Ovary (tissue), 10 donors: ENCODE measurements at places on chromosomes 5 and 9. TPM values are rescaled to one million over a fixed set of nuclear protein-coding genes. Genes with fewer than 3 reads are reported as not detected.

GRCh38 chr9:2257248-2257929 lies 242.2 kb downstream of the SMARCA2 start:
- H3K27me3 ChIP-seq = no peaks in the 10 kb centered on the region
- no peak for DNase-seq
- no peak overlapping the region for H3K4me3 ChIP-seq
- no peak overlapping the region for H3K27ac ChIP-seq
- H3K36me3 ChIP-seq = no peaks in the 10 kb centered on the region

DNA sequence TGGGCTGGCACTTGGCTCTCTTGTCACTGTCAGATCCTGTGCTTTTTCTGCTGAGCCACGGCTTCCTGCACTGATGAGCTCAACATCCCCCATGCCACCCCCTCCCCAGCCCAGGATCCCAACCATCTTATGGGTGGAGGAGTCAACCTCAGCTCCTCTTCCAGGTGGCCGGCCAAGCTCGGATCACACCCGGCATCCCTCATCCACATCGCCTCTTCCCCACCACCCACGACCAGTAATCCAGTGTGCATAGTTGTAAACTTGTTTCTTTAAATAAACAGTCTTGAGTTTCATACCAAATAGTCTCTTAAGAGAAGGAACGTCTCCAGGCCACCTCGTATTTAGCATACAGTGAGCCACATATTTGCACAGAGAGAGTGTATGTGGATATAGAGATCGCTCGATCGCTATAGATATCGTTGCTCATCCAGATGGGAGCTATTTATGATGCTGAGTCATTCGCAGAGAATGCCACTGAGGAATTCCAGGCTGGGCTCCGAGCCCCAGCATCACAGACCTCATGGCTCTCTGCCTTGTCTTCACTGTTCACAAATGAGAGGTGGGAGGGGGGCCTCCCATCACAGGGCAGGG lies 61.8 kb upstream of the CPLX2 start:
- H3K27ac ChIP-seq = no peak overlapping the region
- H3K36me3 ChIP-seq = no peaks in the 10 kb centered on the region
- no peak for DNase-seq
- no peaks in the 10 kb centered on the region for H3K4me1 ChIP-seq
- H3K27me3 ChIP-seq = no peaks in the 10 kb centered on the region

DNA sequence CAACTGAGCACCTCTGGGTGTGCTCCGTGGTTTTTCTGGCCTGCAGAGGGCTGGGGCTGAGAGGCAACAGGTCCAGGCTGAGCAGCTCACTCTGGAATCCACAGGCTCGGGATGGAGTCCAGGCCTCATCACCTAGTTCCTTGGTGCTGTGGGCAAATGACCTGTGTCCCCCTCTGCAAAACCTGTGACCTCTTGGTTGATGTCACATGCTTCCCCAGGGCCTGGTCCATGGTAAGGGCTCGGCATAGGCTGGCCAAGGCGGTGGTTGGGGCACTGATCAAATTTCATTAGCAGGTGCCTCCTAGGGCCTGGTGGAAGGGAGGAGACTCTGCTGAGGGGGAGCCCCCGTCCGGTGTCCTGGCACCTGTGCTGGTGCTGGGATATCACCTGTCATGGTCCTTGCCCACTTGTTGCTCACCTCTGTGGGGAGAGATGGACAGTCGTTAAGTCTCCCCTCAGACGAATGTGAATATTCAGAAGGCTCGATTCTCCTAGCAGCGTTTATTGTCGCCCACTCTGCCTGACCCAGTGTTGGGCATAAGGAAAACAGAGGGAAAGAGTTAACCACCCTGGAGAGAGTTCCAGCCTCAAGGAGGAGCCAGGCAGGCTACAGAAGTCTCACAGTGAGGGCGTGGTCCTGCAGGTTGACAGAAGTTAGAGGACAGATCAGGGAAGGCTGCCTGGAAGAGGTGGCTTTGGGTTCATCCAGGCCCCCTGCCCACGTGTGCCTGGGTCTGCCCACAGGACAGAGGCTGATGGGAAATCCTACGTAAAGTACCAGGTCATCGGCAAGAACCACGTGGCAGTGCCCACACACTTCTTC lies 3.5 kb downstream of the ENDOG start:
- H3K36me3 ChIP-seq = no peaks in the 10 kb centered on the region
- H3K4me3 ChIP-seq = no peak overlapping the region
- peaks cover 2% of the 10 kb centered on the region for H3K4me1 ChIP-seq
- no peak for DNase-seq
- H3K27me3 ChIP-seq = no peaks in the 10 kb centered on the region
- H3K27ac ChIP-seq = no peak overlapping the region

Gene CTNNAL1
- 238 TPM for total RNA-seq

Gene GLDC
- total RNA-seq = not detected

GRCh38 chr9:6552033-6552432 lies 93.5 kb downstream of the GLDC start:
- H3K36me3 ChIP-seq = no peaks in the 10 kb centered on the region
- no peak for DNase-seq
- no peaks in the 10 kb centered on the region for H3K27me3 ChIP-seq
- H3K27ac ChIP-seq = no peak overlapping the region
- H3K4me1 ChIP-seq = peaks cover 6% of the 10 kb centered on the region

- H3K4me3 ChIP-seq = no peak overlapping the region
Measured at GRCh38 chr5:10447041-10447440, 5.4 kb downstream of the ROPN1L start.

- H3K4me3 ChIP-seq = no peak overlapping the region
- H3K36me3 ChIP-seq = no peaks in the 10 kb centered on the region
- H3K27ac ChIP-seq = no peak overlapping the region
- no peaks in the 10 kb centered on the region for H3K4me1 ChIP-seq
- no peak for DNase-seq
- H3K27me3 ChIP-seq = no peaks in the 10 kb centered on the region
Measured at GRCh38 chr5:72355706-72356299, 35.6 kb downstream of the PTCD2 start.

Gene GPR151
- not detected for total RNA-seq

DNA sequence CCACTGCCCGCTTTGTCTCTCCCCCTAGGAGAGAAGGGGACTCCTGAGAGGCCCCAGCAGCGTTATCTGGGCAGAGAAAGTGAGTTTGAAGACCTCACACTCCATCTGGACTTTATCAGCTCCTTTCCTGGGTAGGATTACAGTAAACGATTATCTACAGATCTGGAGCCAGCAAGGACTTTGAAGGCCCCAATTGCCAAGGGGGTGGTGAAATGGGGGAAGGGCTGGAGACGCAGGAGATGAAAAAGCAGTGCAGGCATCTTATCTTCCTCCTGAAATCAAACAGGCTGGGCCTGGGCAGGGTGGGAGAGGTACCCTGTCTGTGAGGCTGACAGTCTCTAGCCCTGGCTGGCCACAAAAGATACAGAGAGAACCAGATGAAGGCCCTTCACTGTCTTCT lies 105.8 kb upstream of the MSX2 start:
- no peaks in the 10 kb centered on the region for H3K27me3 ChIP-seq
- DNase-seq = no peak
- H3K36me3 ChIP-seq = no peaks in the 10 kb centered on the region
- H3K27ac ChIP-seq = no peak overlapping the region

- no peaks in the 10 kb centered on the region for H3K4me1 ChIP-seq
- no peak overlapping the region for H3K27ac ChIP-seq
- no peak for DNase-seq
- no peaks in the 10 kb centered on the region for H3K27me3 ChIP-seq
Measured at GRCh38 chr9:13993632-13994185, 320.2 kb downstream of the NFIB start.

DNA sequence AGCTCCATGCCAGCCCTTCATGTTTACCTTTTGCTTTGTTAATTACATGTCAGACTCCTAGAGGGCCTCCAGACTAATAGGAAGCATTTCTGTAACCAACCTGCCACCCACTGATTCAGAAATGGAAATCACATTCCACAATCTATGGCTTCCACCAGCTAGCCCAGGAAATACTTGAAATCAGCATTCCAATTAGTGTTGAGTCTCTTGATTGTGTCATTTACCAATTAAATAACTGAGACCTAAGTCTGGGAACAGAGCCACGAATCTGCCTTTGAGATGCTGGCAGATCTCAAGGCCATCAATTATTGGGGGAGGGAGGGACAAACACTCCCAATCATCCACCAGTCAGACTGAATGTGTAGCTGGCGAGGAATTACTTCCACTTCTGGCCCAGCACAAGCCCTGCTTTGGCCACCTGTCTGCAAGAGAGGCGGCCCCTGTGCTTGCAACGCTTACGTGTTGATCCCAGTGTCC lies 27.4 kb upstream of the SAP30L start:
- no peaks in the 10 kb centered on the region for H3K36me3 ChIP-seq
- no peak for DNase-seq
- no peaks in the 10 kb centered on the region for H3K27me3 ChIP-seq
- H3K4me3 ChIP-seq = no peak overlapping the region
- H3K27ac ChIP-seq = no peak overlapping the region

GRCh38 chr9:21919377-21920362 lies 74.5 kb downstream of the CDKN2A start:
- H3K4me1 ChIP-seq = no peaks in the 10 kb centered on the region
- H3K4me3 ChIP-seq = no peak overlapping the region
- H3K36me3 ChIP-seq = no peaks in the 10 kb centered on the region

GRCh38 chr5:53302529-53302928 lies 177.9 kb upstream of the FST start:
- H3K27ac ChIP-seq = no peak overlapping the region
- H3K27me3 ChIP-seq = no peaks in the 10 kb centered on the region

DNA sequence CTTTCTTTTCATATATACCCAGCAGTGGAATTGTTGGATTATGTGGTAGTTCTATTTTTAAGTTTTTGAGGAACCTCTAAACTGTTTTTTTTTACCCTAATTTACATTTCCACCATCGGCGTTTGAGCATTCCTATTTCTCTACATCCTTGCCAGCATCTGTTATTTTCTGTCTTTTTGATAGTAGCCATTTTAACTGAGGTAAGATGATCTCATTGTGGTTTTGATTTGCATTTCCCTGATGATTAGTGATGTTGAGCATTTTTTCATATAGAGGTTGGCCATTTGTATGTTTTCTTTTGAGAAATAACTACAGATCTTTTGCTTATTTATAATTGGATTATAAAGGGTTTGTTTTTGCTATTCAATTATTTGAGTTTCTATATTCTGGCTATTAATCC lies 71.7 kb upstream of the TNC start:
- no peaks in the 10 kb centered on the region for H3K27me3 ChIP-seq
- H3K36me3 ChIP-seq = no peaks in the 10 kb centered on the region
- no peak overlapping the region for H3K27ac ChIP-seq
- DNase-seq = no peak
- H3K4me3 ChIP-seq = no peak overlapping the region
- no peaks in the 10 kb centered on the region for H3K4me1 ChIP-seq

- H3K36me3 ChIP-seq = peaks cover 2% of the 10 kb centered on the region
- H3K4me1 ChIP-seq = no peaks in the 10 kb centered on the region
- no peak for DNase-seq
- H3K27ac ChIP-seq = no peak overlapping the region
Measured at GRCh38 chr5:84202136-84202535, 182.5 kb downstream of the EDIL3 start.

GRCh38 chr9:112308588-112308987 lies 24.8 kb downstream of the PTBP3 start:
- H3K4me1 ChIP-seq = peaks cover 5% of the 10 kb centered on the region
- H3K27ac ChIP-seq = no peak overlapping the region
- no peaks in the 10 kb centered on the region for H3K27me3 ChIP-seq
- H3K36me3 ChIP-seq = no peaks in the 10 kb centered on the region

DNA sequence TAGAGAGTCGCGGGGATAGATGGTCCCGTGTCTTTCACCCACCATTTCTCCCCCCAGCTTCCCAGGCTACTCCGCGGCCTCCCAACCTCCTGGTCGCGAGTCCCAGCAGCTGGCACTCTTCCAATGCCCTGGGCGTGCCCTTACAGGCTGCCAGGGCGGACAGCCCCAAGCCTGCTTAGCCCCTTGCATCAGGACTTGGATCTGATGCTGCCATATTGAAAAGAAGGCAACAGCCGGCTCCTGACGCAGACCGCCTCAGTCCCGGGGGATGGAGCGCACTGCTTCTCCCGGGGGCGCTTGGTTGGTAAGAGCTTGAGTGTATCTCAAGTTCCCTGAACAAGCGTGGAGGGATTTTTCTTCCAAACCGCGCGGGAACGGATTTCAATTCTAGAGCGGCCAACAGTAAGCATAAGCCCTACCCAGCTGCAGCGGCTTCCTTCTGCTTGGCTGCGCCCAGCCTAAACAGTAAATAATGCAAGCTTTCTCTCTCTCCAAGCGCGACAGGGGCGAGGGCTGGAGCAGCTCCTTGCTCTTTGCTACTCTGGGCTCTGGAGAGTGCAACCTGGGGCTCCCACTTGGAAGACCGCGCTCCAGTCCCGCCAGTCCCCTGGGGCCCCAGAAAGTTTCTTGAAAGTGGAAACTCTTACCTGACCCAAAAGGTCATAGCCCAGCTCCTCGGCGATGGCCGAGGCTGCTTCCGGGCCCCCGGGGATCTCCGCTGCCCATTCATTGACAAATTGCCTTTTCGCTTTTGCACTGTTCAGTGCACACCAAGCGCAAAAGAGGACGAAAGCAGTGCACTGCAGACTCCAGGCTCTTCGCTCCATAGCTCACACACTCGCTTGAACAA lies 607 bp downstream of the PCSK1 start:
- H3K4me3 ChIP-seq = no peak overlapping the region
- H3K27ac ChIP-seq = no peak overlapping the region
- no peaks in the 10 kb centered on the region for H3K27me3 ChIP-seq
- DNase-seq = no peak
- peaks cover 3% of the 10 kb centered on the region for H3K4me1 ChIP-seq
- H3K36me3 ChIP-seq = no peaks in the 10 kb centered on the region
